ENCODE measurements at places on chromosomes 2 and 18.

DNA sequence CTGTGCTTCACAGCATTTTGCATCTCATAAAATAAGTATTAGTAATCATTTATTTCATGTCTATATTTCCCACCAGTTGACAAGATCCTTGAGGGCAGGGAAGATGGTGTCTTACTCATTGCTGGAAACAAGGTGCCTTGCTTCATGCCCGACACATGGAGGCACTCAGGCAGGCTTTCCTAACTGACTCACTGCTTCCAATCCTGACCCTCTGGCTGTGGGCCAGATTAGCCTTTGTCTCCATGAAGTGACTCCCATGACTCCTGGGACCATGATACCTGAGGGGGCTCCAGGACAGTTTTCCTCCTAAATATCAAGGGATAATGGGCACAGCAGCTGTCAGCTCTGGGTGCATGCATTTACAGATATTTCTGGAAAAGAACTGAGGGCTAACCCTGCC is 275.1 kb downstream of the AGPS start:
- no peak for DNase-seq

DNA sequence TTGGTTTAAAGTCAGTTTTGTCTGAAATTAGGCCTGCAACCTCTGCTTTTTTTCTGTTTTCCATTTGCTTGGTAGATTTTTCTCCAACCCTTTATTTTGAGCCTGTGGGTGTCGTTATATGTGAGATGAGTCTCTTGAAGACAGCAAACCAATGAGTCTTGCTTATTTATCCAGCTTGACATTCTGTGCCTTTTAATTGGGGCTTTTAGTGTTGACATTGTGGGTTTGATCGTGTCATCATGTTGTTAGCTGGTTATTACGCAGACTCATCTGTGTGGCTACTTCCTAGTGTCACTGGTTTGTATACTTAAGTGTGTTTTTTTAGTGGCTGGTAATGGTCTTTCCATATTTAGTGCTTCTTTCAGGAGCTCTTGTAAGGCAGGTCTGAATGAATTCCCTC is 18.8 kb downstream of the TMEM87B start:
- no peak for DNase-seq

GRCh38 chr2:128771401-128771800 is 452.7 kb upstream of the HS6ST1 start:
- no peak for DNase-seq

- DNase-seq, result no peak
These were observed 133.4 kb downstream of the PDE11A start for GRCh38 chr2:177939211-177939610.

DNA sequence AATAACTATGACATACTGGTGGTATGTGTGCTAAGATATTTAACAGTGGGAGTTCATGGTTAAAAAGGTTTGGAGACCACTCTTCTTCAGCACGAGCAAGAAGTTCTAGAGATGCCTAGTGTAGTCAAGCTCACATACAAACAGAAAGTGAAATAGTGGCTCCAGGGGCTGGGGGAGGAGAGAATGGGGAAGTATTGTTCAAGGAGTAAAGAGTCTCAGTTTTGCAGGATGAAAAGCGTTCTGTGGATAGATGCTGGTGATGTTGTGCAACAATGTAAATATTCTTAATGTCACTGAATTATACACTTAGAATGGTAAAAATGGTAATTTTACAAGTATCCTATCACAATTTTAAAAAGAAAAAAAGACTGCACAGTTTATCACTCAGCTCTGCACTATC is 29.0 kb upstream of the EPAS1 start:
- DNase-seq, result no peak

DNA sequence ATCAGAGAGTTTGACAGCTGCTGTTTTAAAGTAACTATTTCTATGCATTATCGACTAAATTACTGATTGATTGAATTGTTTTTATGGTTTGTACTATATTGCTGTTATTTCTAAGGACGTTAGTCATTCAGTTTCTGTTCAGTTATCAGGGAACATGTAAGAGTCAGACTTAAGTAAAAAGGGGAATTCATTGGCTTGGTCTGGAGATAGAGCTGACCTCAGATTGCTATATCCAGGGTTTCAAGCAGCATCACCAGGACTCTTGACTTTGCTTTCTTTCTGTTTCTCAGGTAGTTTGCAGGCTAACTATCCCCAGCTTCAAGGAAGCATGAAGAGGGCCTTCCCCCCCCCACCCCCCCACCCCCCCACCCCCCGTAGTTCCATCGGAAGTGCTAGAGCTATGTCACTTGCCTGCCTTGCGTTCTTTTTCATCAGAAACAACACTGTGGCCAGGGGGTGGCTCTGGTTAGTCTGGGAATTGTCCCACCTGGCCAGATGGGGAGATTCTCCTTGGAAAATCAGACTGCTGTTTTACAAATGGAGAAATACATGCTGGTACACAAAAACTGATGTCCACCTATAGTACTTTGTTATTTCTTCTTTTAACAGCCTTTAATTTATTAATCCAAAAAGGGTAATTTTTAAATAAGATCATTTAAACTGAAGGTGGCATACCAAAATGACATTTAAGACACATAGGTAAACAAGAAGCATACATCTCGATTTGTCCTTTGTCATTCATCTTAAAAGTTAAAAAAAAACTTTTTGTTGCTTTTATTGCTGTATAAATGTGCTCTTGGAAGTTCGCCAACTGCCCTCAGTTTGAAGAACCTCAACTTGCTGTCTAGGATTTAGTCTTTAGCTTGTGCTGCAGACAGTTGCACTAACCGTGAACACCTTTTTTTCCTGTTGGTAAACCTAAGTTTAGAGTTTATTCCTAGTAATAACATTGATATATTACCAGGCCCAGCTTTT is 9.4 kb downstream of the SMAD4 start:
- DNase-seq, result no peak

DNA sequence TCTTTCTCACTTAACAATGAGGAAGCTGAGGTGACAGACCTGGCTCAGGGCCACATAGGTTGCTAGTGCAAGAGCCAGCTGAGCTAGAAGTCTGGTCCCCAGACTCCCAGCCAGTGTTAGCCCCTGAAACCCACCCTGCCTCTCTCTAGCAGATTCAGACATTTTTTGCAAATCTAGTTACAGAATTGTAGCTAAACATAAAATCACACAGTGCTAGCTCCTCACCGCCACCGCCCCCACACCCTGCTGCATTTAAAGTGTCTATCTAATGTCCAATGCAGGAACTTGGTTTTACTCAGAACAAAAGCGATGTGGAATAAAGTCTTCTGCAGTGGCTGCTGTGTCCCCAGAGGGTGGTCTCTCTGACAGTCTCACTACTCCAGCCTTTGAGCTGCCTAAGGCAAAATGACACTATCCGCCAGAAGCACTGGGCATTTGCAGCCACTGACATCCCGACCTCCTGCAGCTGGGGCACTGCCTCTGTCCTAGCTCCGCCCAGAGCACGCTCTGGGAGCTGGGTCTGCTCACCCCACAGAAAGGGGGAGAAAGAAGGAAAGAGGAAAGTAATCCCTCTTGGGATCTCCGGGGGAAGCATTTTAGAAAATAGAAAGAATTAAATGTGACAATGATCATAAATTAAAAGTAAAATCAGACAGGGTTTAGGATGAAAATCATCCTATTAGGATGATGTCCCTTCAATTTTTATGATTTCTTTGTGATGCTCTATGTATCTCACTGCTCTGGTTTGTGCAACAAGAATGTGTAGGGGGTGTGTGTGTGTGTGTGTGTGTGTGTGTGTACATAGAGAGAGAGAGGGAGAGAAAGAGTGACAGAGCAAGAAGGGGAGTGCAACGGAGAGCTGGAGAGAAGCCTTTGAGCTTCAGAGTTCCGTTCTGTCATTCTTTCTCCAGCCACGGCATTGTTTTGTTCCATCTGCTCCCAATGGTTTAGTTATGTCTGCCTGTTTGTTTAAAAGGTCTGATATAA is 50.5 kb upstream of the ST8SIA3 start:
- DNase-seq, result no peak

DNA sequence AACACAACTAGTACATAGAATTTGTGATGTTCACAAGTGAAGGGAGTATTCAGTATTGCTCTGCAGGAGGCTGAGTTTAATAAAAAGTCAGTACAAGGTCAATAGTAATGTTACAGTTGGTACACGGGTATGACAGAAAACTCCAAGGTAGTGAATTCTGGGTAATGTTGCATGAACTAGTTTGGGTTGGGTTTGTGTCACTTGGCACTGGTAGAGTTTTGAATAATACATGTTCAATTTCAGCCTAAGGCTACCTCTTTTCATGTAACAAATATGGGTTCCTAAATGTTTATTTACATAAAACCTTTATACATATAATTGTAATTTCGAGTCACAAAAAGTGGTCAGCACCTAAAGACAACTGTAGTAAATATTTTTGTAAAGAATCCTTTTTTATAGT is 19.4 kb downstream of the CTIF start:
- no peak for DNase-seq

- DNase-seq, result no peak
These were observed 1223.1 kb upstream of the ZEB2 start for GRCh38 chr2:145743011-145743410.

GRCh38 chr2:78020491-78020890 is 498.3 kb upstream of the LRRTM4 start:
- DNase-seq, result no peak

DNA sequence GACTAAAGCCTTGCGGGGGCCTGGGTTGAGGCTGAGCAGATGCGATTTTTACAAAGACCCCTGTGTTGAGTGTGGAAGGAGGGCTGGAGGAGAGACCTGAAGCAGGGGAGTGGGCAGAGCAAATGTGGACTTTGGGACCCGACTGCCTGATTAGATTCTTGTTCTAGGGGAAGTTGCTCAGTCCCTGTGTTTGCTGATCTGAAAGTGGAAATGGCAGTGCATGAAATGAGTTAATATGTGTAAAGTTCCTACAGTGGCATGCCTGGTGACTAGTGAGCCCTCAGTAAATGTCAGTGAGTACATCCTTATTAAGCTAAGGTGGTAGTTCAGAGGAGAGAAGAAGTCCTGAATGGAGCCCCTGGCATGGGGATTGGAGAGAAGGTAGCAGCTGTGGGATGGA is 52.3 kb downstream of the ARMC9 start:
- no peak for DNase-seq

- DNase-seq, result no peak
These were observed 98.9 kb upstream of the ZFP36L2 start for GRCh38 chr2:43325107-43325811.

DNA sequence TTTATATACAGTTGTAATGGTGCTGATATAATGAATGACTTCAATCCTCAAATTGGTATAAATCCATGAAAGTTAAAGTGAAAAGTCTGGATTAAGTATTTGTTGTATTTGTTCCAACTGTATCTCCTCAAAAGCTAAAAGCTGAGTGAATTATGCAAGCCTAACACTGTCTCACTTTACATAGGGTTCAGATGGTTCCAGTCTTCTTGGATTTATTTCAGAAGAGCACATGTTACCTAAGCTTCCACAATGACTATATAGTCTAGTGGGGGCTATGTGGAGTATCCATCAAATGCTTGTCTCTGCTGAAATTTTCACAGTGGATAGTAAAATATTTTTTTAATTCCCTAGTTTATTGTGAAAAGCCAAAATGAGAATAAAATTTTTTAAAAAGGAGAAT is 13.0 kb downstream of the MCEE start:
- DNase-seq, result no peak

GRCh38 chr18:44943311-44943881 is 262.7 kb downstream of the SETBP1 start:
- no peak for DNase-seq

DNA sequence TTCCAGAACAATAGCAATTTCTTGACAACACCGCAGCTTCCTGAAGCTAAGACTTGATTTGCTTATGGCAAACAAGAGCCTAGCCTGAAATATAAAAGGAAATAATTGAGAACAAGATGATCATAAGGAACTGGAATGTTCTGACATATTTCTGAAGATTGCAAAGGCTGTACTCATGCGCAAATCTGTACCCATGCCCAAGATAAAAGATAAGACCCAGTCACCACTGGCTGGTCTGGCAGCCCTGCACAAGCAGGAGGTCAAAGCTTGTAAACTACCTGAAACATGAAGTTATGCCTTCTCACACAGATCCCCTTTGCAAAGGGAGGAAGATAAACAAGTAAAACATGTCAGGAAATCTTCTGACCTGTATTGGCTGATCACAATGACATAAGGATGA is 160.8 kb upstream of the GYPC start:
- no peak for DNase-seq

- DNase-seq, result peak; percentile 56
These were observed 240.6 kb downstream of the SOX11 start for GRCh38 chr2:5932556-5933469.

GRCh38 chr2:140892436-140892835 is 1238.4 kb downstream of the LRP1B start:
- DNase-seq, result no peak

- DNase-seq, result no peak
These were observed 53.1 kb upstream of the DTNB start for GRCh38 chr2:25726522-25726921.

- no peak for DNase-seq
These were observed 42.3 kb downstream of the XRCC5 start for GRCh38 chr2:216151313-216152025.

DNA sequence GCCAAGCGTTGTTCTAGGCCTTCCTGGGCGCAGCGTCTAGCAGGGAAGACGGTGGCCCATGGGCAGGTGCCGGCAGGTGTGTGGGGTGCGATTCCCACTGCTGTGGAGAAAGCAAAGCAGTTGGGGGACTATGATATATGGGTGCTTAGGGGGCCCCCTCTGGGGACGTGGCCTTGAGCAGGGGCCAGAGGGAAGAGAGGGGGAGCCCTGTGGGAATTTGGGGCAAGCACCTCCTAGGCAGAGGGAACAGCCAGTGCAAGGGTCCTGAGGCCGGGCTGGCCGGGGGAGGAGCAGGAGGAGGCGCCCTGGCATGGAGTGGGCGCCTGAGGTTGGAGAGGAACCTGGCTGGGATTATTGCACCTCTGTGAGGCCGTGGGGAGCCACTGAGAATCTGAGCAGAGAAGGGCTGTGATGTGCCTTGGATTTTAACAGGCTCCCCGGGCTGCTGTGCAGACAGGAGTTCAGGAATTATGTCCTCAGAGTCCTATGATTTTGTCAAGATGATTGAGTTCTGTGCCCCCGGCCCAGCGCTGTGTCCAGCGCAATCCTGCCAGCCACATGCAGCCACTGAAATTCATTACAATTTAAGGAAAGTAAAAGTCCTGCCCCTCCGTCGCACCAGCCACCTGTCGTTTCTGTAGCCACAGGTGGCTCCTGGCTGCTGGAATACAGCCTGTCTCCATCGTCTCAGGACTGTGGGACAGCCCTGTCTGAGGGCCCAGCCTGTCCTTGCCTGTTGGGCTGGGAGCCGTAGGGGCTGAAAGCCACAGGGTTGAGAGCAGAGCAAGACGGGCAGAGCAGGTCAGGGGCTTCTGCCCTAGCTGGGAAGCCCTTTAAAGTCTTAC is 9.1 kb upstream of the KLHL30 start:
- no peak for DNase-seq

GRCh38 chr2:128817171-128817570 is 498.5 kb upstream of the HS6ST1 start:
- DNase-seq, result no peak

DNA sequence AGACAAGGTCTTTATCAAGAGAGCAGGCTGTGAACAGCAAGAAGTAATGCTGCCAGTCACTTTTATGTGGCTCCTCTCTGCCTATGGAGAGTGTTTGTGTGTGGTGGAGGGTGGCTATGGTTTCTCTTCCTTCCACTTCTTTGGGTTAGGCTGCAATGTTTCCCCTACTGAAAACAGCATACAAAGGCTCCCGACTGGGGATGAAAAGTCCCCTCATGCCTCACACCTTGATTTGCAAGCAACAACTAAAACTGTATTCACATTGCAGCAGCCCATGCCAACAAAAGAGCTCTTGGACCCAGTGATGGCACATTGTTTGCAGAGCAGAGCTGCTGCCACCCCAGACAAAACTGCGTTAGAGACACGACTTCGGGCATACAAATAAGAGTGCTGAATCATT is 301.6 kb downstream of the SLC8A1 start:
- DNase-seq, result peak; percentile 15

Measured in anterior cingulate cortex (tissue), 58 donors.